Brain pericyte (primary cell): ENCODE measurements at places on chromosomes 12 and 14.

DNA sequence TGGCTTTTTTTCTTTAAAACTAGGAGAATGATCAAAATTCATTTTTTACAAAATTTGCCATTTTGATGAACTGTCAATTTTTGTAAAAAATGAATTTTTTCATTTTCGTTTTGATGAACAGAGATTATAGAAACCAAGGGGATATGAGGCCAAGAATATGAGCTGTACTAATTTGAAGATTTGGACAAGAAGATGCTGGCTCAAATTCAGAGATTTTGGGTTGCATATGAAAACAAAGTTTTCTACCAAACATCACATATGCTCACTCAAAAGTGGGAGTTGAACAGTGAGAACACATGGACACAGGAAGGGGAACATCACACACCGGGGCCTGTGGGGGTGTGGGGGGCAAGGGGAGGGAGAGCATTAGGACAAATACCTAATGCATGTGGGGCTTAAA, 230.7 kb downstream of the SNAPC1 start:
- DNase-seq: no peak

DNA sequence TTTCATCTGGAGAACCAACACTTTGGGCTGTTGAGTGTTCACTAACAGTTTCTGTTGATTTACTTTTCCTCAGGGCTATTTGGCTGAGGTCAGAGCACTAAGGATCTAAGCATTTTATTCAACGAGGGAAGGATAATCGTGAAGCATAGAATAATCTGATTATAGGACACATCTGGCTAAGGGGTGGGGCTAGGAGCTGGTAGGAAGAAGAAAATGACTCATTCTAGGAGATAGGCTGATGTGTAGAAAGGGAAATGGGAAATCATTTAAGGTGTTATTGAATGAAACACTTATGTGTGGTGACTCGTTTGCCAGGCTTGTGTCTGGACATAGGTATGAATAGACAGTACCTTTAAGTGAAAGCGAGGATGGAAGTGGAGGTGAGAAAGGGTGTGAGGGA, 167.2 kb downstream of the ETNK1 start:
- no peak for DNase-seq

DNA sequence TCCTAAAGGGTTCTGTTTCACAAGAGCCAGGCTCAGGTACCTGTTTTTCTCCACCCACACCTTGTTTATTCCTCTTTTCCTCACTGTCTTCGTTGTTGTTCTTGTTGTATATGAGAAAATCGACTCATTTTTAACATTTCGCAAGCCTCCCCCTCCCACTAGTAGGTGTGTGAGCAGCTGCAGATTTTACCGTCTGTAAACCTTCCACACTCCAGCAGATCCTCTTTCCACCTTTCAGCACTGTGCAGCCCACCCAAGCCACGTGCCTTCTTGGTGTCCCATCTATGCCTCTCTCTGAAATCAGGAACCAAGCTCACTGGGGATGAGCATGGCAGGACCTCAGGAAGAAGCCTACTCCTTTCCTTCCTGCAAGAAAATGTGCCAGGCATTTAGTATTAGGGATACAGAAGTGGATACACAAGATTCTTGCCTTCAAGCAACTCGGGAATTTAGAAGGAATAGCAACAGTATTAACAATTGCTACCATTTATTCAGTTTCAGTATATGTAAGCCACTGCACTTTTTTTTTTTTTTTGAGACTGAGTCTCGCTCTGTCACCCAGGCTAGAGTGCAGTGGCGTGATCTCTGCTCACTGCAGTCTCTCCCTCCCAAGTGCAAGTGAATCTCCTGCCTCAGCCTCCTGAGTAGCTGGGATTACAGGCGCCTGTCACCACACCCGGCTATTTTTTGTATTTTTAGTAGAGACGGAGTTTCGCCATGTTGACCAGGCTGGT, 113.6 kb downstream of the CHST11 start:
- DNase-seq: no peak

GRCh38 chr14:28999656-29000055, 233.1 kb downstream of the FOXG1 start:
- no peak for DNase-seq
